CD4-positive, alpha-beta T cell treated with Interleukin-2 at 100 ng/mL for 4 hours (primary cell): ENCODE measurements at places on chromosomes 4 and X.
A peak's percentile ranks its signal among the peaks of the same experiment; 100 is the strongest.

DNA sequence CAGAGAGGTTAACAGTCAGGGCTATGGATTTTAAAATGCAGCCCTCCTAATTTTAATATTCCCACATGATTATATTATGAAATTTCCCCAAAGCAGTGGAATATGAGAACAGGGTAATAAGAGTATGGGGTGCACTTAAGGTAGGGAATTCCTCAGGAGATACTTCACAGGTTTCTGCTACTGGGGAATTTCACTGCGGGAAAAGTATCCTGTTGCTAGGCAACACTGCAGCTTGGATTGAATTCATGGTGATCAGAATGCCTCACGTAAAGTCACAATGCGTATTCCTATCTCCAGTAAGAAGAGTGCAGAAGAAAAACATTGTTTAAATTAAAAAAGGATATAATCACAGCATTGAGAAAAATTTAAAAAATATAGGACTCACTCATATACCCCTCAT is 398.1 kb upstream of the RPS6KA3 start:
- DNase-seq: no peak

GRCh38 chr4:110516106-110516922 is 40.4 kb downstream of the ENPEP start:
- DNase-seq: peak; percentile 76

DNA sequence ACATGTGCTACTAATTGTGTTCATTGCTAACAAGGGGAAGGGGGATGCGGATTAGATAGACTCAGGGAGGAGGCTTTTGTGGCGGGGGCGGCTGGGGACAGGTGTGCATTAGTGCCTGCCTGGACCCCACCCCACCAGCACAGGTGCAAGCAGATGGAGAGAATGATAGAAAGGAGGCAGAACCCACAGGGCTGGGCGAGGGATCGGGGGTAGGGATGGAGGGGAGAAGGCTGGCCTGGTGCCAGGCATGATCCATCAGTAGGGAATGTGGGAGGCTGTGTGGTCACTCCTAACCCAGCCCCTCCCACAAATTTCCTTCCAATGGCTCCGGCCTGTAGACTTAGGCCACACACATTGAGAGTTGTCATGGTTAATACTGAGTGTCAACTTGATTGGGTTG is 30.5 kb upstream of the CRMP1 start:
- no peak for DNase-seq

DNA sequence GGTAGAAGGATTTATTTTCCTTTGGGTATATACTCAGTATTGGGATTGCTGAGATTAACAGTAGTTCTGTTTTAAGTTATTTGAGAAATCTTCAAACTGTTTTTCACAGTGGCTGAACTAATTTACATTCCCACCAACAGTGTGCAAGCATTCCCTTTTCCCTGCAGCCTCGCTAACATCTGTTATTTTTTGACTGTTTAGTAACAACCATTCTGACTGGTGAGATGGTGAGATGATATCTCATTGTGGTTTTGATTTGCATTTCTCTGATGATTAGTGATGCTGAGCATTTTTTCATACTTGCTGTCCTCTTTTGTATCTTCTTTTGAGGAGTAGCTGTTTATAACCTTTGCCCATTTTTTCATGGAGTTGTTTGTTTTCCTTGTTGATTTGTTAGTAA is 457.8 kb downstream of the TRAM1L1 start:
- DNase-seq: no peak

GRCh38 chr4:174538876-174539250 is 16.6 kb upstream of the HPGD start:
- no peak for DNase-seq

DNA sequence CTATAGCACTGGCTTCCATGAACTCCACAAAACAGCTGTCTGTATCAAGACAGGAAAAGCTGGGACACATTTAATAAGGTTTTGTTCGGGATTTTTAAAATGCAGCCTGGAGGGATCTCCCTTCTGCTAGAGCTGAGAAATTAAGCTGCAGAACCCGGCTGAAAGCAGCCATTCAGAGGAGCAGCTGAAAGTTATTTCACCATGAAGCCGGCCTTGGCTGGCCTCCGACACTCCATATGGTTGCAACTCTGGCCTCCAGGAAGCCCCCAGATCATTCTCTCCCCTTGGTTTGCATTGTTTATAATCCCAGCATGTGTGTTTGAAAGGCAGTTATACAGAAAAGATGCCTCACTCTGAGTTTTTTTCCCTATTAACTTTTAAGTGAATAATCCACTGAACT is 239.4 kb downstream of the SPATA18 start:
- no peak for DNase-seq

DNA sequence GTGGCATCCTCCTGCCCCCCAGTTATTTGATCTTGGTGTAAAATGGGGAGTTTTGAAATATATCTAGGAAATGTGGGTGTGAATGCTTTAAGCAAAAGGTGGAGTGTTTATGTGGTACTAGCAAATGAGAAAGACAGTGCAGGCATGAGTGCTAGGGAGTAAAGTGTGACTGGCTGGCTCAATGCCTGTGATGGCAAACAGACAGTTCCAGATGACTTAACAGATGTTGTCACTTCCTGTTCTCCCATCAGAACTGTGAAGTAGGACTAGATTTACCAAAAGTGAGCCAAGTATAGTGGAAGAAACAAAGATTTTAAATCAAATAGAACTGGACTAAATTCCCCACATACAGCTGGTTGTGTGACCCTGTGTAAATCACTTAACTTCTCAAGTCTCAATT is 8.4 kb upstream of the AMOT start:
- DNase-seq: no peak

- no peak for DNase-seq
These were observed 197.2 kb downstream of the GPM6A start for GRCh38 chr4:175614890-175615289.

DNA sequence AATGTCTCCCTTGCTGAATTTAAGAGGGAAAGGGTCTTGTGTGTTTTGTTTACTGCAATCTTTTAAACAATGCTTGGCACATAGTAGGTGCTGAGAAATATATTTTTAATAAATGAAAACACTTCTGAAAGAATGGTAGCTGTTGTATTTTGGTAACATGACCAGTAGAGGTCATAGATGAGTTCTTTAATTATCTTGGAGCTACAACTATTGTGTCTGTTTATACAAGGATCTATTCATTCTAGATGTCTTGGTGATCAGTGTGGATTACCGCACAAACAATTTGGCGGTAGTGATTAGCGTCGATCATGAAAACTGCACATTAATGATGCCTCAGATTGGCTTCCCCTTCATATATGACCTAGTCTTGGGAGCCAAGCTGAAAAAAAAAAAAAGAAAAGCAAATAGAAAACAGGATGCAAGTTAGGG is 21.4 kb upstream of the SCRG1 start:
- peak; percentile 30 for DNase-seq

- DNase-seq: peak; percentile 24
These were observed 187.7 kb downstream of the RAP1GDS1 start for GRCh38 chr4:98448908-98449307.

DNA sequence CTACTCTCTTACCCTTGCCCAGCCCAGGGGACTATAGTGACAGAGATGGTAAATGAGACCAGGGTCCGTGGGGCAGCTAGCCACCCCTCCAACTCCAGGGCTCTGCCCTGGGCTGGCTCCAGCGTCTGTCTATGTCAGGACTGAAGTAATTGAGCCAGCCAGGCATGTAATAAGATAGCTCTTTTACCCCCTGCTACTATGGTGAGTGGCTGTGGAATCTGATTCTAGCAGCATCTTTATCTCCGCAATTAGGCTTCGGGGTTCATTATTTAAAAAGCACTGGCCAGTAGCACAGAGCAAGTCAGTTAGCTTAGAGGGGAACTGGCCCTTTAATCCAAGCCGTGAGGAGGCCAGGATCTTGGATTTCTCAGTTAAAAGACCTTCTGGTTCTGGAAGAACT is 123.3 kb upstream of the RAI2 start:
- DNase-seq: no peak

GRCh38 chr4:122606364-122607043 is 14.4 kb downstream of the IL21 start:
- DNase-seq: no peak

DNA sequence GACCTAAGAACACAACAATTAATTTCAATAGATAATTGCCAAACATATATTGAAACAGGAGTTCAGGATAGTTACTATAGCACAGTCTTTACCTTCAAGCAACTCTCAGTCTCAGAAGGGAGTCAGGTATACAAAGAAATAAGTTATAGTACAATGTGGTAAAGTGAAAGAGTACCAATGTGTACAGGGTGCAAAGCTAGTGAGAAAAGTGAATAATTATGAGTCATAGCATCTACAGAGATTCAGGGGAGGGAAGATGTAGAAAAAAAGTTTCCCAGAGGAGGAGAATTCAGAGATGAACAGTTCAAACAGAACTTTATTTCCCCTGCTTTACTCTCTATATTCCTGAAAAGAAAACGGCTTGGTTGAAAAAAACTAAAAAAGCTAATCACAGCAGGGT is 22.7 kb upstream of the DKK2 start:
- DNase-seq: no peak
